Placental pericyte (primary cell): ENCODE measurements at places on chromosomes 3 and 15. TPM values are rescaled to one million over a fixed set of nuclear protein-coding genes. Genes with fewer than 3 reads are reported as not detected.

SLC2A2 gene
- not detected in 2 replicates for total RNA-seq

BFSP2 gene
- total RNA-seq = not detected in 2 replicates

GREM1 gene
- total RNA-seq = 264 and 829 TPM in 2 replicates

SNURF gene
- 4.2 and 6.3 TPM in 2 replicates for total RNA-seq

PLD1 gene
- 21.8 and 40.5 TPM in 2 replicates for total RNA-seq

ASB14 gene
- total RNA-seq = 0.14 TPM in 1 of 2 replicates, not detected in the other

NR2E3 gene
- 0.57 TPM in 1 of 2 replicates, not detected in the other for total RNA-seq

FANCI gene
- 2.2 and 68.4 TPM in 2 replicates for total RNA-seq

POLQ gene
- total RNA-seq = 0.66 and 15.2 TPM in 2 replicates

HGD gene
- total RNA-seq = 0.14 and 0.88 TPM in 2 replicates

WDR93 gene
- total RNA-seq = under 0.01 TPM in 1 of 2 replicates, not detected in the other

ZDHHC3 gene
- total RNA-seq = 68.9 and 72.4 TPM in 2 replicates

CISH gene
- 0.72 and 2.0 TPM in 2 replicates for total RNA-seq

ZMYND10 gene
- total RNA-seq = 0.22 and 0.86 TPM in 2 replicates

CTXN2 gene
- not detected in 2 replicates for total RNA-seq

TRIM71 gene
- total RNA-seq = not detected in 2 replicates

GASK1A gene
- total RNA-seq = 0.22 and 0.29 TPM in 2 replicates

ROPN1 gene
- not detected in 2 replicates for total RNA-seq

TIMP4 gene
- total RNA-seq = 0.66 and 2.0 TPM in 2 replicates

CYP8B1 gene
- total RNA-seq = not detected in 2 replicates

TRH gene
- total RNA-seq = not detected in 2 replicates

PRR20G gene
- not detected in 2 replicates for total RNA-seq

C3orf22 gene
- not detected in 2 replicates for total RNA-seq

ANKRD63 gene
- total RNA-seq = not detected in 2 replicates

GPR160 gene
- total RNA-seq = 0.14 and 0.44 TPM in 2 replicates

MUC20 gene
- total RNA-seq = 0.88 TPM in 1 of 2 replicates, not detected in the other

GRAMD1C gene
- total RNA-seq = 2.8 and 7.7 TPM in 2 replicates

GUCA1C gene
- not detected in 2 replicates for total RNA-seq

NDUFB5 gene
- 62.9 and 94.3 TPM in 2 replicates for total RNA-seq

CFAP91 gene
- total RNA-seq = under 0.01 TPM in 1 of 2 replicates, not detected in the other

AADACL2 gene
- not detected in 2 replicates for total RNA-seq

IL5RA gene
- not detected in 2 replicates for total RNA-seq

ATP13A5 gene
- total RNA-seq = not detected in 2 replicates

SMCO1 gene
- not detected in 2 replicates for total RNA-seq

POC1A gene
- 2.6 and 21.2 TPM in 2 replicates for total RNA-seq

SPSB4 gene
- not detected in 2 replicates for total RNA-seq

STAC gene
- total RNA-seq = 0.14 and 0.44 TPM in 2 replicates

ZNF619 gene
- total RNA-seq = 3.9 and 4.9 TPM in 2 replicates

CEMIP gene
- 42.1 and 259 TPM in 2 replicates for total RNA-seq

GPR15 gene
- not detected in 2 replicates for total RNA-seq

RTP4 gene
- 1.1 and 1.4 TPM in 2 replicates for total RNA-seq

OCA2 gene
- not detected in 2 replicates for total RNA-seq

EPM2AIP1 gene
- total RNA-seq = 13.3 and 22.2 TPM in 2 replicates

PLA2G4E gene
- total RNA-seq = not detected in 2 replicates

CCR1 gene
- total RNA-seq = 0.86 TPM in 1 of 2 replicates, not detected in the other

GHRL gene
- 0.72 TPM in 1 of 2 replicates, not detected in the other for total RNA-seq

C3orf49 gene
- not detected in 2 replicates for total RNA-seq

TMEM207 gene
- not detected in 2 replicates for total RNA-seq

TRPM1 gene
- not detected in 2 replicates for total RNA-seq

FOXB1 gene
- total RNA-seq = not detected in 2 replicates
